Left kidney (tissue), 8 donors: ENCODE measurements at places on chromosomes 13 and 19. TPM values are rescaled to one million over a fixed set of nuclear protein-coding genes. Genes with fewer than 3 reads are reported as not detected.

Gene ZNF763
- 13.4 TPM for polyA plus RNA-seq

Gene IL11
- polyA plus RNA-seq, result 1.4 TPM

Gene SHKBP1
- 48.2 TPM for polyA plus RNA-seq

Gene CYP2A7
- 0.40 TPM for polyA plus RNA-seq

Gene C13orf46
- 0.10 TPM for polyA plus RNA-seq

Gene GFY
- not detected for polyA plus RNA-seq

Gene PTGER1
- 1.6 TPM for polyA plus RNA-seq

Gene METTL21C
- polyA plus RNA-seq, result not detected

Gene SMIM24
- polyA plus RNA-seq, result 446 TPM

Gene CATSPERD
- not detected for polyA plus RNA-seq

Gene MAP1S
- 28.3 TPM for polyA plus RNA-seq

Gene LAIR1
- 3.2 TPM for polyA plus RNA-seq

- no peak for DNase-seq
These were observed 152.9 kb downstream of the SIPA1L3 start for GRCh38 chr19:38059897-38060296.

GRCh38 chr13:48564056-48564455, 31.2 kb upstream of the RCBTB2 start:
- no peak for DNase-seq

DNA sequence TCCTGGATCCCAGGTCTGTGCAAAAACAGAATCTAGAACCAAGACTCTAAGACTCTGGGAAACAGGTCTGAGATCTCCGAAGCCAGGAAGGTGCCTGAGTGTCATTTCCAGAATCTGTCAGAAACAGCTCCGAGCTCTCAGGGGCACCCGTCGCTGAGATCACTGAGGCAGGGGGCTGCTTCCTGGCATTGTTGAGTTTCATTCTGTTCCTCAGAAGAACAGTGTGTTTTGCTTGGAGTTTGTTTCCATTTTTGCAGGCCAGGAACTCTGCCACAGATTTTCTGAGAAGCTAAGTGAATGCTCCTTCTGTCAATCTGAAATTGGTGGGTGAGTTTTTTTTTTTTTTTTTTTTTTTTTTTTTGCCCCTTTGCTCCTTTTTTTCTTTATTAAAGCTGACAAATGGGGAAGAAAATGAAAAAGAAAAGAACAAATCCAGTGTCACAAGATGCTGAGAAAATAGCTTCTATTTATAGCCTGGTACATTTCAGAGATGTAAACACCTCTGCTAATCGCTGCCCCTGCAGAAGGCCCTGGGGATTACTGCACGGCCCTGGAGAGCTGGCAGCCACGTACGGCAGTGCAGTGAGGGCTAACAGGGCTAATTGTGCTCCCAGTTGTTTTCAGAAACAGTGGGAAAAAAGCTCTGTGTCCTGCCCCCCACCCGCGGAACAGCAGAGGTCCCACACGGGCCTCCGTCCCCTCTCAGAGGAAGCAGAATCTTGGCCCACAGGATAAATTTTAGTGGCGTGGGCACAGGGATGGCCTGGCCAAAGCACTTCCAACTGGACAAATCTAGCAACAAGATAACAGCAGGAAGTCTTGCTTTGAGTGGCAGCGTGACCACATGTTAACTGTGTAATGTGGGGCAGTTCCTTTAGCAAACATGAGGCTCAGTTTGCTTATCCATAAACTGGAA, 237.6 kb upstream of the IRS2 start:
- no peak for DNase-seq

- DNase-seq, result no peak
These were observed 4.9 kb downstream of the ACP4 start for GRCh38 chr19:50794876-50795663.

DNA sequence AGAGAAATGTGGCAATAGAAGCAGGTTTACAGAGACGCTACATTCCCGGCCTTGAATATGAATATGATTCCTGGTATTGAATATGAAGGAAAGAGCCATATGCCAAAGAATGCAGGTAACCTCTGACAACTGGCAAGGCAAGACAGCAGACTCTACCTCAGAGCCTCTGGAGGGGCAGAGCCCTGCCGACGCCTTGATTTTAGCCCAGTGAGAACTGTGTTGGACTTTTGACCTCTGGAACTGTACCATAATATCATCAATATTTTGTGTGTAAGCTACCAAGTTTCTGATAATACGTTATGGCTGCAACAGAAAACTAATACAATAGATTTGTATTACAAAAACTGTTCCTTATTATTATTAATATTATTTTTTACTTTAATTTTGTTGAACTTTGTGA, 219.7 kb downstream of the FGF14 start:
- DNase-seq, result no peak

GRCh38 chr13:37766502-37766901, 103.1 kb downstream of the TRPC4 start:
- DNase-seq, result no peak

- DNase-seq, result no peak
These were observed 3.8 kb upstream of the SLC6A16 start for GRCh38 chr19:49328741-49329140.

DNA sequence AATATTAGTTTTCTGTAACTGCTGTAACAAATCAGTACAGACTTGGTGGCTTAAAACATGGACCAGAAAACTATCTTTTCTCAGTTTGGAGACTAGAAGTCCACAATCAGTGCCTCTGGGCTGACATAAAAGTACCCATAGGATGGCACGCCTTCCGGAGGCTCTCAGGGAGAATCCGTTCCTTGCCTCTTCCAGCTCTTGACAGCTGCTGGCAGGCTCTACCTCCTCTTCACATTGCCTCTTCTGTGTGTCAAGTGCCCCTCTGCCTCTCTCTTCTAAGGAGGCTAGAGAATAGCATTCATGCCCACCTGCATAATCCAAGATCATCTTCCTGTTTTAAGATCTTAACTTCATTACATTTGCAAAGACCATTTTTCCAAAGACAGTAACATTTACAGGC, 1194.2 kb downstream of the EFNB2 start:
- no peak for DNase-seq

- no peak for DNase-seq
These were observed 67.7 kb upstream of the TM9SF2 start for GRCh38 chr13:99433543-99434075.

DNA sequence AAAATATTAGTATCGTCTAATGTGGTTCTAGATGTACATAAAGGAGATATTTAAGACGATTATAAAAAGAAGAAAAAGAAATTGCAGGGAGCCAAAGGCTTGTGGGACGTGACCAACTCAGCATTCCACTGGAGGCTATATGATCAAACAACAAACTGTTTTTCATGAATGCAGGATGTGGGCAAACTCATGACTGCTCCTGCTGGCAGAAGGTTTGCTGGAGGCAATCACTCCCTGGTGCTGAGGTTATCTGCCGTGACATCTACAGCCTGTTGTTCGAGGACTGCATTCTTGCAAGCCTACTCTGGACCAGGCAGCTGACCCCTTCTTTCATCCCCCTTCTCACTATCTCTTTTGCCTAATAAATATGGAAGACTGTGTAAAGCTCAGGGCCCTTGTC, 518.1 kb downstream of the UQCRFS1 start:
- no peak for DNase-seq

DNA sequence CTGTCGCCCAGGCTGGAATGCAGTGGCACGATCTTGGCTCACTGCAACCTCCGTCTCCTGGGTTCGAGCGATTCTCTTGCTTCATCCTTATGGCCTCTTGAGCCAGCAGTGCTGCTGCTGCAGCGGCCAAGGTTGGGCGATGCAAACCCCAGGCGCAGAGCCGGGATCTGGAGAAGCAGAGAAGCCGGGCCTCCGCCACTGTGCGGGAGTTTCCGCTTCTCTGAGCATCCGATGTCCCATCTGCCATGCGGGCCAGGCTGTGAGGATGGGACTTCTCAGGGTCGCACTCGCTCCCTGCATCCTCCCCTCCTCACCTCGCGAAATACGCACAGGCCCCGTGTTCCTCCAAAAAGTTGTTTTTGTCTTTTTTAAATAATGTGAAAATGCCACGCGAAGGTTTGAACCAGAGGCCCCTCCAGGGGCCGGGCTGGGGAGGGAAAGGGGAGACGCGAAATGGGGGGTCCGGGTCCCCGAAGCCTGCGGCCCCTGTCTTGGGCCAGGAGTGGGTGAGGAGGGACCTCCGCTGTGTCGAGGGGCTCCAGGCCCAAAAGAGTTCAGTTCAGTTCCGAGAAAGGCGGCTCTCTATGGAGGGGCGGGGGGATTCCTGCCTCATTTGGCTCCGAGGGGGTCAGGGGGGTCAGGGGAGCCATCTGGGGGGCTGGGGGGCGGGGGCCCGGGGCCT, 15.9 kb downstream of the CYTH2 start:
- DNase-seq, result no peak

DNA sequence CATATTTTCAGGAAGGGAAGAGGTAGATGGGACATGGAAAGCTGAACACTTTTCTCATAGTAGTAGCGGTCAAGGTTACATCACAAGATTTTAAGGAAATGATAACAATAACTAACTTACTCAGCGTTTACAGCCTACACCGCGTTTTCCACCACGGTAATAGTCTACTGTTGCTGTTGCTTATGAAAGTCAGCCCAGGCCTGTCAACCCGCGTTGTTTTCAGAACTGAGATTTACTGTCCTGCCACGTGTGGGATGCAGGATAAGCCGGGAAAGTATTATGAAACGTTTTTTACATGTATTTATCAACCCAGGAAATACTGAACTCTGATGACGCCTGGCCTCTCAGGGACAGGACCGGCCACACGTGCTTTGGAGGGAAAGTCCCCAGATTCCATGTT, 36.0 kb upstream of the LAMP1 start:
- no peak for DNase-seq

DNA sequence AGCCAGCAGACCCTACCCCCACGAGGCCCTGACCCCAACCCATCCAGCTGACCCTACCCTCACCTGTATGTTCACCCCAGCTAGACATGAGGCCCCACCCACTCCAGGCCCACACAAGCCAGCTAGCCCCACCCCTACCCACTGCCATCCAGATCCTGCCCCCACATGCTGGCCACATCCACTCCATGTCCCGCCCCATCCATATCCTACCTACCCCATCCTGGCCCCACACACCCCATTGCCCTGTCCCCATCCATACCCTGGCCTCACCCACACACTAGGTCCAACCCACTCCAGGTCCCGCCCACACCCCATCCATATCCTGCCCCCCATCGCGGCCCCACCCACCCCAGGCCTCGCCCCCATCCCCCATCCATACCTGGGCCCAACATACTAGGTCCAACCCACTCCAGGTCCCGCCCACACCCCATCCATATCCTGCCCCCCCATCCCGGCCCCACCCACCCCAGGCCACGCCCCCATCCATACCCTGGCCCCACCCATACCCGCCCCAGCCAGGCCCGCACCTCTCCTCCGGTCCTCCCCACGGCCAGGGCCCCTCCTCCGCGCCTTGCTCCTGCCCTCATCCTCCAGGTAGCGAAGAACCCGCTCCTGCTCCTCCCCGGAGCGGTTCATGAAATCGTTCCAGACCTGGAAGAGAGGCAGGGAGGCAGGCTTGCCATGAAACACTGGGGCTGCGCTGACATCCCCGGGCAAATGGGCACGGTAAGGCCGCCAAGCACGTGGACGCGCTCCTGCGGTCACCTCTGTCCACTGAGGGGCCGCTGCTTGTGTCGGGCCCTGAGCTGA, 7.2 kb downstream of the RNU6-9 start:
- no peak for DNase-seq

DNA sequence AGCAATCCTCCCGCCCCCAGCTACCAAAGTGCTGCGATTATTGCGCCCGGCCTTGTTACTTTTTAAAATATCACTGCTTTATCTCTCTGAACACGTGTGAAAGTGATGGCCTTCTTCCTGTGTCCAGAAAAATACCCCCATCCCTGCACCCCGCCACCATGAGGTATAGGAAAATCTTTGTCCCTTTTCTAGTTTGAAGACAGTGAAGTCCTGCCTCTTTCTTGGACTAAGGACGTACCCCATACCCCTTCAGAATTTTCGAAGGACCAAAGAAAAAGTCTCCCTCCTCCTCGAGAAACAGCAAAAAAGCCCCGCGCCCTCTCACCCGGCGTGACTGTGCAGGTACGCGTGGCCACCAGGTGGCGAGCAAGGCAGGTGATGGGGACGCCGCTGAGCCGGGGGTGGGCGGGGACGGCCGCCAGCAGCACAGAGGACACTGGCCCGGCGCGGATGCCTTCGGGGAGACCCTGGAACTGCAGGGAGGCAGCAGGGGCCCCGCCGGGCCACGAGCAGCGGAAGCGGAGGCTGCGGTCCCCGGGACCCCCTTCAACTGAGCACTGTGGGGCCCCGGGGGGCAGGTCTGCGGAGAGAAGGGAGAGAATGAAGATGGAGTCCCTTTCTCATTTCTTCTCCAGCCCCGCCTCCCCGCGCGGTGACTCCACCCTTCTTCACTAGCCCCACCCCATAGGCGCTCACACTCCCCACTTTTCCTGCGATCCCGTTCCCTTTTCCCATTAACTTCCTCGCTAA, 3.2 kb downstream of the VSIG10L start:
- DNase-seq, result peak; percentile 85

DNA sequence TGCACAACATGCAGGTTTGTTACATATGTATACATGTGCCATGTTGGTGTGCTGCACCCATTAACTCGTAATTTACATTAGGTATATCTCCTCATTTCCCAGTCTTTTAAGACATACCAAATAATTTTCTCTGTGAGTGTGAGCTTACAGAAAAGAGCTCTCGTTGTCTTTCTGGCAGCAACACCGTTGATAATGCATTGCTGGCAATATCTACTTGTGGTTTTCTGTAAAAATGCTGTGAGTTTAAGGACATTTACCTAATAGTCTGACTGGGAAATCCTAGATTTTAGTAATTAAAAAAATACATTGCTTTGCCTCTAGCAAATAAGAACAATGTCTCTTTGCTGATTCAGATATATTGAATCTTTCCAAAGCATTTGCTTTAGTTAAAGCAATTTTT, 8.4 kb downstream of the IGFL3 start:
- no peak for DNase-seq

DNA sequence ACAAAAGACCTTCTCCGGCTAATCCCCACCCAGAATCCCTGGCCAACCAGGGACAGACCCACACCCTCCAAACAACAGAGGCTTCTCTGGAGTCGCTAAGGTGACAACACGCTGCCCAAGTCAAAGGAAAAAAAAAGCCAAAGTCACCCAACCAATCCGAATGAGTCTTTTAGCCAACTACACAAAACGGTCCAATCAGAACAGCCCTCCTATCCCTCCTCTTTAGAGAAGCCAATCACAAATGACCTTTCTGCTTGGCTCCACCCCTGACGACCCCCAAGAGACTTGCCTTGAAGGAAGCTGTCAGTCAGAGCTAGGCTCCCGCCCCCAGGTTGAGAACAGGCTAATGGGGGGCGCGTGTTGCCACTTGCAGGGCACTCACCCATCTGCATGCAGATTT, 6.6 kb upstream of the FBXW9 start:
- peak; percentile 15 for DNase-seq

- DNase-seq, result no peak
These were observed 9.3 kb upstream of the CPAMD8 start for GRCh38 chr19:17035842-17036424.

GRCh38 chr19:19514215-19514657, 1.1 kb downstream of the TSSK6 start:
- DNase-seq, result peak; percentile 63

GRCh38 chr19:58381460-58382212, 806 bp upstream of the ZNF837 start:
- no peak for DNase-seq

DNA sequence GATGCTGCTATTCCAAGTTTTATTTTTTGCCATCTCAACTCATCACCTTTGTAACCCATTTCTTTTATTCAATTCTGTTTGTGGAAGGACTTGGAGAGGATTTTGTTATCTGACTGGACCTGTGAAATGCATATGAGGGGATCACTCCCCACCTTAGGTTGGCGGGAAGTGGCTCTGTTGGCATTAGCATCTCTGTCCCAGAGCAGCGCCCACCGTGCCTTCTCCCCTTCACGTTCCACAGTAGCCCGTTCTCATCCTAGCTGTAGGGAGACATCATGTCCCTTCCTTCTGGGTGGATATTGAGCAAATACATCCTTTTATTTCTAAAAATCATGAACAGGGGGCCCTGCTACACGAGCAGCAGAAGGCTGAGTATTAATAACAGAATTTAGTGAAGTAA, 330.4 kb downstream of the RFC3 start:
- DNase-seq, result no peak
